ENCODE measurements at places on chromosomes 3 and 15. TPM values are rescaled to one million over a fixed set of nuclear protein-coding genes. Genes with fewer than 3 reads are reported as not detected.

- no peak for DNase-seq
Observed at GRCh38 chr15:92097474-92098178, 244.1 kb downstream of the SLCO3A1 start.

GRCh38 chr3:63528325-63529000 is 124.0 kb upstream of the SNTN start:
- DNase-seq = no peak

DNA sequence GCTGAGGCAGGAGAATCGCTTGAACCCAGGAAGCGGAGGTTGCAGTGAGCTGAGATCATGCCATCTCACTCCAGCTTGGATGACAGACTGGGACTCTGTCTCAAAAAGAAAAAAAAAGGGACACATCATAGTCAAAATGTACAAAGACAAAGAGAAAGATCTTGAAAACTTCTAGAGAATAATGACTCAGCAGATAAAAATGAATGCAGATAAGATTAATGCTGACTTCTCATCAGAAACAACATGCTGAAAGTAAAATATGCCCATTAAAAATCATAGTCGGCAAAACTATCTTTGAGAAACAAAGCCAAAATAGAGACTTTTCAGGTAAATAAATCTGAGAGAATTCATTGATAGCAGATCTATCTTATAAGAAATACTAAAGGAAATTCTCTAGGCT is 271.1 kb upstream of the GPR149 start:
- DNase-seq = no peak

The TAMM41 gene
- 35.2 TPM for total RNA-seq

The SMARCC1 gene
- total RNA-seq = 105 TPM

The GOLGA6L24 gene
- not detected for total RNA-seq
